ENCODE measurements at places on chromosomes 6 and 20.

- DNase-seq, result no peak
These were observed 143.2 kb upstream of the EPHA7 start for GRCh38 chr6:93562582-93562981.

DNA sequence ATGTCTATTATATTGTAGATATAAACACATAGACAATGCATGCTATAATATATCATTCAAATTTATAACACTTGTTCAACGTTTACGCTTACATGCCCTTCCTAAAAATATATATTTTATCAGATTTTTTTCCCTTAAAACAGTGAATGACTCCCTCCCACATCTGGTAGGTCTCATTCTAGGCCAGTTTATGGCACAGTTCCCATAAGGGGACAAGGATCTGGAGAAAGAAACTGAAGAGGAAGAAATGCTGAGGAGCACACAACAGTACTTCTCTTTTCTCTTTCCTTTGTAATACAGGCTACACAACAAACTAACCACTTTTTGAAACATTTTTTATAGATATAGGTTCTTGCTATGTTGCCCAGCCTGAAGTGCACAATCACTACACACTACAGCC lies 48.6 kb upstream of the RCAN2 start:
- DNase-seq, result no peak

GRCh38 chr6:12529364-12530019 lies 187.1 kb upstream of the PHACTR1 start:
- DNase-seq, result no peak

DNA sequence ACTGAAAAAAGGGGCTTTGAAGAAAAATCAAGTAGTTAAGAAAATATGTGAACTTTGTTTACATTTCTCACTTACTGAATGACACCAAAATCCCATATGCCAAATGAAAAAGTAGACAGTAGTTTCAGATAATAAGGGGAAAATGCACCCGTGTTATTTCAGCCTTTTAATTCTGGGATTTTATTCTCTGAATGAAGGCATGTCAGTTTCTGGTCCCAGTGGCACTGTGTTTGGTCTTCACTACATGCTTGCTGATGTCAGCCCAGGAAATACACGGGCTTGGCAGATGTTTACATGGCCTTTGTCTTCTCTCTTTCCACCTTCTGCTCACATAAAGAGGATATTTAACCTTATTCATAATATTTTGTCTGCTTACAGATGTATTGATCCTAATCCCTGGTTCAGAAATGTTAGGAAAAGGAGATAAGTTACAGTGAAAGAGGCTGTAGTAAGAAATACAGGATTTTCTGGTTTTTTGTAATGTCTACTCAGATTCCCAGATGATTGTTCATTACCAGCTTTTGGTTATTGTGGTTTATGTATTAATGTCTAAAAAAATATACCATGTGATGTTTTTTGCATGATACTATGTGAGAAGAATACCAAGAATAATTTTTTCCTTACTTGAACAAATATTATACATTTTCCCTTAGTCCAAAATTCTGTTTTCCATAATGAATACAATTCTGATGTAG lies 27.7 kb downstream of the DSE start:
- DNase-seq, result no peak

DNA sequence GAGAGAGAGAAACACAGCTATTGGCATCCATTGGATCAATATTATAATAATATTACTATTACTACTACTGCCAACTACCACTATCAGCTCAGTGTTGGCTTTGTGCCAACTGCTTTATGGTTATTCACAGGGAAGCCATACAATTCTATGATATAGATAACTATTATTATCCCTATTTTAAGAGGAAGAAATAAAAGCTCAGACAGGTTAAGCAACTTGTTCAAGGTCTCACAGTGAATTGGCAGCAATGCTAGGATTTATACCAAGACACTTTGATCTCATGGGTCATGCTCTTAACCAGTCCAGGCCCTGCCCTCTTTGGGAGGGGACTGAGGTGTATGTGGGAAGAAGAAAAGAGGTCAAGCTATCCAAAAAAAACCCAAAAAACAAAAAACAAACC lies 82.0 kb upstream of the TRAF3IP2 start:
- DNase-seq, result no peak

- no peak for DNase-seq
These were observed 40.8 kb downstream of the IYD start for GRCh38 chr6:150409576-150410066.

DNA sequence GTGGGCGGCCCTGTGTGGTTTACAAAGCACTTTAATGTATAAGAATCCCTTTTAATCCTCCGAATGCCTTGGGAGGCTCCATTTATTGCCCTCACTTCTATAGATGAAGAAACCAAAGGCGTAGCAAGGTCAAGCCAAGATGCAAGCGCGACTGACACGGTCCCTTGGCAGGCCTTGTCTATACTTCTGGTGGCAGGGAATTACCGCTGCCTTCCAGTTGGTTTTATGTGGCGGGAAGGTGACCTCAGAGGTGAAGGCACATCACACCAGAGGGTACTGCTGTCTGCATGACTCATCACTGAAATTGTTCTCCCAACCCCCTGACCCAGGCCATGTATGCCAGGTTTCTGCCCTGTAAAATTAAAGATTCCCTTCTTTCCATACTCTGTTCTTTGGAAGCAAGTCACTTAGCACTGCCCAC lies 36.1 kb upstream of the NAA20 start:
- DNase-seq, result no peak

- no peak for DNase-seq
These were observed 20.7 kb downstream of the PREX1 start for GRCh38 chr20:48807051-48807450.

DNA sequence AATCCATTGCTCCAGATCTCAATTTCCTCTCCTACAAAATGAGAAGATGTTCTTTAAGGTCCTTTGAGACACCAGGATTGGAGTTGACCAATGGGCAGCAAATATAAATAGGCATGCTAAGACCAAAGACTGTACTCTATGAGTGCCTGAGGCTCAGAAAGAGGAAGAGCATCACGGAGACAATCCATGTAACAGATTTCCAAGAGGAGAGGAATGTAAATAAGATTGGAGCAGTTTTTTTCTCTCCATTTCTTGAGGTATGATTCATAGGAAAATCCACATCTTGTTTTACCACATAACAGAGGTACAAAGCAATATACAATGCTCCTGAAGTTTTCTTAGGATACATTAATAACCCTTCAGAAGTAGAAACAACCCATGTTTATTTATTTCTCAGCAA lies 109.8 kb downstream of the UBE3D start:
- DNase-seq, result no peak

DNA sequence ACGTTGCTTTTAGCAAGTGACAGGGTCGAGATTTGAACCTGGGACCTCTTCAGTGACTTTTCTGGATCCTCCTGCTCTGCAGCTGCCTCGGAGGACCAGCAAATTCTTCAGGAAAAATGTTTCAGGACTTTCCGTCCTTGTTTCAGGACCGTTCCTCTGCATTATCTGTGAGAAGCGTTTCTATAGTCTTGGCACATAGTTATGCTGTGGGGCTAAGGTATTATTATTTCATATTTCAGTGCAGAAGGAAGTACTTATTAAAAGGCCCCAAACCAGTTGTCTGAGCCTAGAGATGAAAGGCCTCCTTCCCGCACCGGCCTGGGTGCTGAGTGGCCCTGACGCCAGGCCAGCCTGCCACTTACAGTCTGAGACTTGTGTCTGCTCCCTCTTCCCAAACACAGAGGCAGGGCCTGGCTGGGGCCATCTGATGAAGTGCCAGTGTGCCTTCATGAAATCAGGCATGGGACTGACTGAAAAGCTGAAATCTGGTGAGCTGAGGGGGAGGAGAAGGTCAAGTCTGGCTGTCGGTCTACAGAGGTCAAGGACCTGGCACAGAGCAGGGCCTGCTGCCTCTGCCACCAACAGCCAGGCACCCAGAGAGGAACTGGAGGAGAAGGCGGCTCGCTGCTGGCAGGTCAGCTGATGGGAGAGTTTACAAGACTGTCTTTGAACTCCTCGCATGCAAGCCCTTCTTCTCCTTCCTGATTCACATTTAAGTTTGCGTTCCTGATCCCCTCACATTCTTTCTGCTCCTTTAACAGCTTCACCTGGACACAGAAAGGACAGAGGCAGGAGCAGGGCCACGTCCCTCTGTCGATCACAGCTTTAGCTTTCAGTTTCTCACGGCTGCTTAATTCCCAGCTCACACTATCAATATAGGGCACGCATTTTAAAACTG lies 8.9 kb upstream of the QKI start:
- DNase-seq, result no peak

- DNase-seq, result no peak
These were observed 93.7 kb downstream of the TIAM2 start for GRCh38 chr6:155088856-155089255.

DNA sequence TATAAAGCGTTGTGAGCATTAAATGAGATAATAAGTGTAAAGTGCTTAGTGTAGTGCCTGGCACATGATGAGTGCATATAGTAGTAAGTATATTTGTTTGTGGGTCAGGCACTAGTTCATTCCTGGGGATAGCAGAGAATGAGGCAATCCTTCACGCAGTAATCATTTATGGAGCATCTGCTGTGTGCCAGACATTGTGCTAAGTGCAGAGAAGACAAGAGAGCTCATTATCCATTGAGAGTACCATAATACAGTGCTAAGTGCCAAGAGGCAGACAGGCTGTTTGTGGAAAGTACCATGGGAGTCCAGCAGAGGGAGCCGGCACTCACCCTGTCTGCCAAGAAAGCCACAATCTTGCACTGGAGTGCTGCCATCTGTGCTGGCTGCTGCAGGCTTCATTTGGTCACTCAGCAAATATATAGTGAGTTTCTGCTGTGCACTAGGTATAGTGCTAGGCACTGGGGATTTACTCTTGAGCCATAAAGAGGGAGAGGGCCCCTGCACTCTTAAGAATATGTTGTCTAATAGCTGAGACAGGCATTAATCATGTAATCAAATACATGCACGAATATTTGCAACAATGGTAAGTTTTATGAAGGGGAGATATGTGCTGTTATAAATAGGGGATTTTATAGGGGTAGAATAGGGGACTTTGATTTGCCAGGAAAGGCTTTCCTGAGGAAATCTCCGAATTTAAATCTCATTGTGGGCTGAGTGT lies 12.9 kb upstream of the MROH8 start:
- peak; percentile 59 for DNase-seq

DNA sequence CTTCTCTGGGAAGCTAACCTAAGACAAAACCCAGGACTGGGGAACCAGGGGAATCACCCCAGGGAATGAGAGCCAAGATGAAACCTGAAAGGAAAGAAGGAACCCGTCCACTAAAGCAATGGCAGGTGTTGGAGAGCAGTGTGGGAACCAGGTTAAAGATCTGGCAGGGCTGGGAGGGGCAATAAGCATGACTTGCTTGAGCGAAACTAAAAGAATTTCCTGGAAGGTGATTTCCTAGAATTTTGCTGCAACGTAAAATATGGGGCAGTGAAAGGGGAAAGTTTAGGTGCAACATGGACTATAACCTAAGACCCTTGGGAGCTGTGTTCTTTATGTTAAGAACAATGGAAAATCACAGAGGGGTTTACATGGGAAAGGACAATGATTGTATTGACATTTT lies 126.2 kb upstream of the SSTR4 start:
- no peak for DNase-seq

DNA sequence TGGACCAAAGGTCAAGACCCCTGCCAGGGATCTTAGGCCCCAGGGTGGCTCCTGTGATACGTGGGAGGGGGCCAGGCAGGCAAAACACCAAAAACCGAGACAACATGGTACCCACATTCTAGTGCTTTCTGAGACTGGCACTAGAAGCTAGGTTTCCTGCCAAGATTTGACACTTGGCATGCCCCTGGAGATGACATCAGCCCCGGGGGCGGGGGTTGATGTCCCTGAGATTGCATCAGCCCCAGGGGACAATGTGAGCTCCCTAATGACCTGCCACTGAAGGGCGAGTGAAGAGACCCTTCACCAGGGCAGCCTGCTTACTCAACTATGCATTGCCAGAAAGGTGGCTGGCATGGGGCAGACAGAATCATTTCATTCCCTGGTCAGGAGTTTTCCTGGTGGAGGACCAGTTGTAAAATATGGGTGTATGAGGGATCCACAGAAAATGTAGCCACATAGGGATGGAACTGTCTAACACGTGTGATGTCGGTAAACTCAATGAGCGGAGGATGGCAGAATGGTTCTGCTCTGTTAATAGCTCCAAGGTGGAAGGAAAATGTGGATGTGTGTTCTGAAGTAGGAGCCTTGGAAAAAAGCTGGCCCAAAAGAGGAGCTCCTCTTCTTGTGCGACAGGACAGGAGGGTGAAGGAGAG lies 219.7 kb downstream of the UNC5CL start:
- DNase-seq, result no peak

- DNase-seq, result no peak
These were observed 20.4 kb upstream of the EFHC1 start for GRCh38 chr6:52399511-52400312.

DNA sequence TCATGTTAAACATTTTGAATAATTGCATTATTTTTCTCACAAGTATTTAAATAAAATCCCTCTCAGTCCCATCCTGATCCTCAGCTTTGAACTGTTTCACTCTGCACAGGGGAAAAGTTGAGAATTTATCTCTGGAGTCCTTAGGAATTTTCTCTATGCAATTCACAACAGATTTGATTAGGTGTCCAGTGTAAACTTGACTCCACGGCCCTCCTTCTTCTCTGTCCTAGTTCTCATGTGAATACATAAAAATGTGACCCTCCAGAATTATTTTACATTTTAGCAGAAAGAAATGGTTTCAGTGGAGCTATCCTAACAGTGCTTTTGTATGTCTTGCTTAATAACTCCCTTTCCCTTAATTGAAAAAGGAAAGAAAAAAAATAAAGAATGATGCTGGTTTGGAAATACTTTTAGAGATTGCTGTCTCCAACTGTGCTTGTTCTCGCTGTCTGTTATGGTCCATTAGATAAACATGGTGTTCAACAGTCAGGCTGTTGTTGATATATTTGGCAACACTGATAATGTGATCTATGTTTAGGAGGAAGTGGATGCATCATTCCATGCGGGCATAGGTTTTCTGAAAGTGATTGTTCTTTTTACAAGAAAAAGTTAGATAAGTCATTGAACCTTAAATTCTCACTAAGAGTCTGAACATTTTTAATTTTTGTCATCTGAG lies 599.4 kb upstream of the CITED2 start:
- DNase-seq, result no peak

DNA sequence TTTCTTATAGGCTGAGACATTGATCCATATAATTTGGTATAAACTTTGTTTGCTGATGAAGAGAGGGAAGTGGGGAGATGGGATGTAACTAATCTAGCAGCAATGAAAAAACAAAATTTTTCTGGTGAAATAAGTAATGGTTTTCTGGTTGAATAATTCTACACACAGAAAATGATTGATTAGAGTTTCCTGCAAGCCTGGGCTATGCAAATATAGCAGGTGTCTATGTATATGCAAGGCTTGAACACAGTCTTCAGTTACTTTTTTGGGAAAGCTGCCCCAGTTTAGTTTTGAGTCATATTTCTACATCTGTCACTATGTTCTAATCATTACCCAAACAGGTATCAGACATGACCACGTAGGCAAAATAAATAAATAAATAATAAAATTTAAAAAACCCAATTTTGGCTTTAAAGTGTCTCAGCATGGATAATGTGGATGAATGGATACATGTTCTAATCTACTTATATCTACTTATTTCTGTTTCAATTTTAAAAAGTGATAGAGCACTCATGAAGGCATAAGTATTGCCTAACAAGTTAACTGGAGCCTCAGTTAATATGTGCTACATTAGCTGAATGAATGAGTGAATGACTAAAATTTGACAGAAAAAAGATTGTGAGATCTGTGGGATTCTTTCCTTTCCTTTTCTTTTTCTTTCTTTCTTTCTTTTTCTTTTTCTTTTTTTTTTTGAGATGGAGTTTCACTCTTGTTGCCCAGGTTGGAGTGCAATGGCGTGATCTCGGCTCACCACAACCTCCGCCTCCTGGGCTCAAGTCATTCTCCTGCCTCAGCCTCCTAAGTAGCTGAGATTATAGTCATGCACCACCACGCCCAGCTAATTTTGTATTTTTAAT lies 37.2 kb upstream of the TFB1M start:
- DNase-seq, result no peak

GRCh38 chr6:79646006-79646405 lies 14.9 kb downstream of the SH3BGRL2 start:
- DNase-seq, result no peak
